Renal pelvis (tissue), 12 donors: ENCODE measurements at places on chromosomes 11 and 22.

- no peak for DNase-seq
Observed at GRCh38 chr11:64721359-64721699, 1.7 kb downstream of the NRXN2 start.

DNA sequence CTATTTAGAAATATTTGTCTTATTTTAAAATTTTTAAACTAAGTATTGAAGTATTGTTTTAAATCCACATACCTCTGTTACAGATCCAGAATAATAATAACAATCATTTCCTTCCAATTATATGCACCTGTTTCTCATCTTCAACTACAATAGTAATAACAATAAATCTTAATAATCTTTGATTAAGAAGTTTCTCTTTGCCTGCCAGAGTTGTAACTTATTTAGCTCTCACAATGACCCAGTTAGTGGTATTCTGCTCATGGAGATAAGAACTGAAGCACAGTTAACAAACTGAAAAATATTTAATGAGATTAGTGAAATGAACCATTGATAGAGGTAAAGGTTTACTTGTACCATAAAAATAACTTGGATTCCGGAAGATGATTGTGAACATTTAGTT lies 796.3 kb downstream of the LUZP2 start:
- no peak for DNase-seq

- no peak for DNase-seq
Observed at GRCh38 chr22:42412744-42413333, 19.4 kb downstream of the NFAM1 start.

DNA sequence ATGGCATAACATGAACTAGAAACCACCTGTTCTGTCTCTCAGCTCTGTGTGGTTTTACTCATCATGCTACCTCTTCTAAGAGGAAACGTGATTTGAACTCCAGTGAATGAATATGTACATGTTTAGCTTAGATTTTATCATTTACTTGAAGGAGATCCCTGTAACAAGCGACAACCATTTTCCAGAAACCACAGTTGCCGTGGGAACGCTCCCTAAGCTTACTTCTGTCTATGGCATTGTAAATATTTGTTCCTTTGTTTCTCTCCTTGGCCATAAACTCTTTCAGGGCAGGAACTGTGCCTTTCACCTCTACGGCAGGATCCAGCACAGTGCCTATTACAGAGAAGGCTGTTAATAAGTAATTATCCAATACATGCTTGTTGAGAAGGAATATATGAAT lies 17.1 kb upstream of the TPH1 start:
- DNase-seq, result no peak

GRCh38 chr11:41878095-41878494 lies 418.6 kb upstream of the LRRC4C start:
- DNase-seq, result no peak

GRCh38 chr11:21656065-21656464 lies 536.8 kb upstream of the ANO5 start:
- DNase-seq, result no peak
